ENCODE measurements at places on chromosomes 16 and 17.

DNA sequence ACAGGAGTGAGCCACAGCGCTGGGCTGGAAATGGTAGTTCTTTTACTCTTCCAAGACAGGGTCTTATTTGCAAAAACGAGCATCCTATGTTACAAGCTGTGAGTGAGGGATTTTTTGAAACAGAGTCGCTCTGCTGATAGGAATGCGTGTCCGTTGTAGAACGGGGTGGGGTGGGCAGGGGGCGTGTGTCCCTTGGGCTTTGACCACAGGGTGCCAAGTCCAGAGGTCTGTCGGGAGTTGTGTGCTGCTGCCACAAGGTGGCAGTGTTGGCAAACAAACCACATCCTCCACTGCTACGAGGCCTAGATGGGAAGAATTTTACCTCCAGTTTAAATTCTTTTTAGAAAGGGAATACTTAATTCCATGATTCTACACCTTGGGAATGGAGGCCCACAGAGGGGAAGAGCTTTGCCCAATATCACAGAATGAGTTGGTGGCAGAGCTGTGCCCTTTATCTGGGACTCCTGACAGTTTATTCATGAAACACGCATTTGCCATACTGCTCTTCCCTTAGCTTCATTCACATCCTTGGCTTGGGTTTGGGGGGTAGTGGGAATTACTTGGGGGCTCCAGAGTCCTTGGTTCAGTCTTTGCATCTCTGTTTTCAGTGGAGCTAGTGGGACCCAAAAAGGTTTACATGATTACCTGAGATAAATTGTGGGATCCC is 30.6 kb upstream of the ETV4 start:
- peak; percentile 81 for DNase-seq

DNA sequence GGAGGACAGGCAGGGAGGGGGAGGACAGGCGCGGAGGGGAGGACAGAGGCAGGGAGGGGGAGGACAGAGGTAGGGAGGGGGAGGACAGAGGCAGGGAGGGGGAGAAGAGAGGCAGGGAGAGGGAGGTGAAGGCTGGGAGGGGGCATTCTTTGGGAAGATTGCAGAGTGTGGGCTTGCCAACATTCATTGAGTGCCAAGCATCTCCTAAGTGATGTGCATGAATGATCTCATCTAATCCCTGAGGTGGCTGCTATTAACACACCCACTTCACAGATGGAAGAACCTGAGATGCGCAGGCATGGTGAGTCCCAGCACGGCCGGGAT is 58.3 kb downstream of the NT5M start:
- DNase-seq, result no peak

- no peak for DNase-seq
Measured at GRCh38 chr17:56231693-56232092, 78.4 kb downstream of the ANKFN1 start.

GRCh38 chr16:57504001-57504400 is 17.7 kb upstream of the DOK4 start:
- DNase-seq, result no peak

DNA sequence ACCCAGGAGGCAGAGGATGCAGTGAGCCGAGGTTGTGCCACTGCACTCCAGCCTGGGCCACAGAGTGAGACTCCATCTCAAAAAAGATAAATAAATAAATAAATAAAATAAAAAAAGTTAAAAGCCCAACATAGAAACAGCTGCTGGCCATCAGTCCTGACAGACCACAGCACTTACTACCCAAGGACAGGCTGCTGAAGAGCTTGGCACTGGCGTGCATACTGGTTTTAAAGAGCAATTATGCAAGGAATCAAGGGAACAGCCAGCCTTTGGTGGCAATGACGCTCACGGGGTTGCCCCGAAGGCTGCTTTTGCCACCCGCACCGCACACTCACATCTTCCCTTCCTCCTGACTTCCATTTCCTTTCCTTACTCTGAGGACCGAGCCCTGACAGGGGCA is 4.2 kb downstream of the PLD6 start:
- no peak for DNase-seq

GRCh38 chr17:7479213-7480088 is at the start of gene ZBTB4:
ZBTB4 (minus strand) TSS chr17:7479631; CDS start chr17:7466801, 12,830 bp downstream.
- peak; percentile 65 for DNase-seq

DNA sequence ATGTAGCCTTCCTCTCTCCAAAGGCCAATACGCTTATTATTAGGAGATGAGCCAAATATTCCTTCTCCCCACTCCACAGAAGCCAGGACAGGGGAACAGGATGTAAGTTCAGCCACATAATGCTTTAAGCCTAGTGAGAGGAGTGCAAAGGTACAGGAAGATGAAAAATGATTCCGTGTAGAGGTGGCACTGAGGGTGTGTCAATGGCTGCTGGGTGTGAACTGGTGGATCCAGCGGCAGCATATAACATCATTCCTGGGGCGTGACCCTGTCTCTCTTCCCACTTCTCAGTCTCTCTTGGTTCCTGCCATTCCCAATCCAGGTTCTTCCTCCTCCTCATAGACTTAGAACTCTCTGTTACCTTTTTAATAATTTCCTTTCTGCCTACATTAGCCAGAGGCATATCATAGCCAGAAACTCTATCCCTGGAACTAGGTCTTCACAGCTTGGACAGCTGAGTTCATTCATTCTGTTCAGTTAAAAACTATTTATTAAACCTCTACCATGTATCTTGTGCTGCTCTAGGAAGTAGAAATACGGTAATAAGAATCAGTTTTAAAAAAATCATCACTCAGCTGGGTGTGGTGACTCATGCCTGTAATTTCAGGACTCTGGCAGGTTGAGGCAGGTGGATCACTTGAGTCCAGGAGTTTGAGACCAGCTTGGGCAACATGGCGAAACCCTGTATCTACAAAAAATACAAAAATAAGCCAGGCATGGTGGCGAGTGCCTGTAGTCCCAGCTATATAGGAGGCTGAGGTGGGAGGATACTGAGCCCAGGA is 58.0 kb upstream of the FAM20A start:
- DNase-seq, result no peak

DNA sequence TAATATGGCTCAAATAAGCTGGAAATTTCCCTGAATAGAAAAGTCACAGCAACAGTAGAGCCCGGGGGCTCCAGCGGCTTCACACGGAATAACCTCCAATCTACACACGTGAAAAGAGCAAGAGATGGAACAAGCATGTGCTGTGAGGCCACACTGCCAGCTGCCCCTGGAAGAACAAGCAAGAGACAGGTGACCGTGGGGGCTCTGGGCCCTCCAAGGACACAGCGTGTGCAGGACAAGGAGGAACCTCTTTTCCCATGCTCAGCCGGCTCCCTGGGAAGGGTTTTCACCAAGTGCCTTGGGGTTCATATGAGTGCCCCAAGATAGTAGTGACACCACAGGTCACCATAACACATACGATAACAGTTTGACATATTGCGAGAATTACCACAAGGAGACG is 110.2 kb upstream of the ZNF750 start:
- DNase-seq, result no peak

DNA sequence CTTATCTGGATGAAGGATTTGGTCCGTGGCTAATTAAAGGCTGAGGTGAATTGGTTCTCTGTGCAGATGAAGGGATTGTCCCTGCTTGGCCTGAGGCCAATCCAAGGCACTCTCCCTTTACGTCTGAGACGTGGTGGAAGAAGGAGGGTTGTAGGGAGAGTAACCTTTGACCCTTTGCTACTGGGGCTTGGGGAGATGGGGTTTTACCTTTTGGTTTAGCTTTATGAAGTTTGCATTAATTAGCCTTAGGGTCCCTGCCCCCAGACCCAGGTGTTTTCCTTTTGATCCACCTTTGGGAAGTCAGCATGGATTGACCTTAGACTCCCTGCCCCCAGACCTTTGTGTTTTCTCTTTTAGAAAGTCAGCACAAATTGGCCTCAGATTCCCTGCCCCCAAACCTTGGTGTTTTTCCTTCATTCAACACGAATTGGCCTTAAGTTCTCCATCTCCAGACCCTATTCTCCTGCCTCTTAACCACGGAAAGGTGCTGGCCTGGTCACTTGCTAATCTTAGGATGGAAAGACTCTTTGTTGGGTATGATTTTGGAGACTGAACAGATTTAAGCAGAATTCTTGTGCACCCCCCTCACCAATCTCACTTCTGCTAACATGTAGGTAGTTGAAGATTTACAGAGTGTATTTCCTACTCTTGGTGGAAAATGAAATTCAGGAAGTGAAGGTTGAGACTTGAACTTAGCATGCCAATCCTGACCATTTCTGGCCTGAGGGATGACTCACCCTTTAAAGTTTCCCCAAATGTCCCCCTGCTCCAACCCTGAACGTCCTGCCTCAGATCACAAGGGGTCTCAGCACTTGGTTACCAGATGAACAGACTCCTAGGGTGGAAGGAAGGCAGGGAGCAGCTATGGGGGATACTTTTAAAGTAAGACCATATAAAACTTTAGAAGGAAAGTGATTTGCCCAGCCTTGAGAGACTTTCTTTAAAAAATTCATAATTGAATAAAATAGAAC is 23.1 kb upstream of the MMD start:
- no peak for DNase-seq

DNA sequence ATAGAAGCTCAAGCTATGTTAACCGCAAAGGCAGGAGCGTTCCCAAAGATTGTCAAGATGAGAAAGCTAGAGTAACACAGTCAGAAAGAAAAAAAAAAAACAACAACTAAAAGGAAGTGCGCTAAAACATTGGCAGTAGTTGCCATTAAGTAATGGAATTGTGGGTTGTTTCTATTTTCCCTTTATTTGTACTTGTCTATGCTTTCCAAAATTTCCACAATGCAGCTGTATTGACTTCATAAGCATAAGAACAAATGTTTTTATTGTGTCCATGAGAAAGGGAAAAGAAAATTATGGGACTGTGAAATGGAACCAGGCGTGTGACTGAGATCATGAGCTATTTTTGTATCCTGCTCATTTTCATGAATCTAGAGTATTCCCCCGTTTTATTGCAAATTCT is 153.4 kb downstream of the TMEM114 start:
- no peak for DNase-seq

- DNase-seq, result no peak
Measured at GRCh38 chr17:29165800-29166506, 14.2 kb downstream of the MYO18A start.
